Mesenchymal stem cell (in vitro differentiated cells and primary cell): ENCODE measurements at places on chromosomes 1 and 21.

- no peak for DNase-seq
Observed at GRCh38 chr1:67431156-67431765, 1.1 kb upstream of the SERBP1 start.

DNA sequence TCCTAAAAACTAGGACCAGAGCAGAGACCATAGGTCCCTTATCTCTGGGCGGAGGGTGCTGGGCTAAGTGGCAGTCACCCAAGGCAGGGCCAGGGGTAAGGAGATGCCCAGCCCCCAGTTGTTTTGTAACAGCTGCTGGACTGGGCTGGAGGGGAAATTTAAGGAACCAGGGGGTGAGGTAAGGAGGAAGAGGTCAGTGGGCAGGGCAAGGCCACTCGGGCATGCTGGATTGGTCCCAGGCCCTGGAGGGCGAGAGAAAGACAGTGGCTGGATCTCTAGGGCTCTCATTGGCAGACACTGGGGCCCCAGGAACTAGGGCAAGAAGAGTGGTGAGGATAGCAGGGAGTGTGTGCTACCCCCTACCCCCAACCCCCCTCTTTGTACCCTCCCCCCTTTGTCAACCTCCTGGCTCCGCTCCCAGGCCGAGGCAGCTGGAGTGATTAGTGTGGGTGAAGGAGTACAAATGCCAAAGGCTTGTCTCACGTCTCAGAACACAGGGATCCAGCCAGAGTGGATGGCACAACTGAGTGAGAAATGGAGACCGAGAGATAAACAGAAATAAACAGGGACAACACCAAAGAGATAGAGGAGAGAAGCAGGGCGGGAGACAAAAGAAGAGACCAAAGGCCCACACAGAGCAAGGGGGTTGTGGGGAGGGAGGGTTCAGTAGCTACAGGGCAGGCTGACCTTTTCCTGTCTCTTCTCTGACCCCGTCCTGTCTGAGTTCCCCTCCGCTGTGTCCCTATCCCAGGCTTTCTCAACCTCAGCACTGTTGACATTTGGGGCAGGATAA lies 20.5 kb upstream of the THRAP3 start:
- DNase-seq: peak; percentile 61

DNA sequence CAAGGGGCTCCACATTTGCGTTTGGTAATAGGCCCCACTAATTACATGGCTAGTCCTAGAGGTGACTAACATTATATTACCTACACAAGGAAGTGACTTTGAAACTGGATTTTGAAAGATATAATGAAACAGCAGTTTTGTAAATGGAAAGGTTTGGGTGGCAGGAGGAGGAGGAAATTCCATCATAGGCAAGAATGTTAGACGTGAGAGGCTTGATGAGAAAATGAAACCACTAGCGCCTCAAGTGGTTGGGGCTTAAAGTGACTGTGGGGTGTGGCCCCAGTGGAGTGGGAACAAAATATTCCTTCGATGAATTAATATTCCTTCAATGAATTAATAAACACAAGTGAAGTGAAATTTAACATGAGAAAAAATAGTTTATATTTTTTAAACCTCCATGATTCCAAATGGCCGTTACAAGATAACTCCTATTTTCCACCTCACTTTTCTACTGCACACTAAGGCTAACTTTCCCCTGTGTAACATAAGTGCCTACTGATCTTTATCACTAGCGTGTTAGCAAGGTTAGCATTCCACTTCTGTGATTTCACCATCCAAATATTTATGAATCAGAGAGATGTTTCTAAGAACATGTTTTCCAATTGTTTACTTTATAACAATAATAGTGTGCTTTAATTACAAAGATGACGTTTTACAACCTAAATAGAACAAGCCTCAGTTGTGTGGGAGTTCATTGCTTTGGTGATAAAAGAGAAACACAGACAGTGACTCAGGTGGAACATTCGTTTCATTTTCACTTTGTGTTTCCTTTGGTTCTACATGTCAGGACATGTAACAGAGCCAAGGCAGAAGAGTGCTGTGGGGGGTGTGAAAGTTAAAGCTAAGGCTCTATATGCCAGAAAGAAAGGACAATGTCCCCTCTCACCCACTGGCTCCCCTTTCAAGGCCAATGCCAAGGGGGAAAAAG lies 12.5 kb upstream of the ATF3 start:
- peak; percentile 100 for DNase-seq

DNA sequence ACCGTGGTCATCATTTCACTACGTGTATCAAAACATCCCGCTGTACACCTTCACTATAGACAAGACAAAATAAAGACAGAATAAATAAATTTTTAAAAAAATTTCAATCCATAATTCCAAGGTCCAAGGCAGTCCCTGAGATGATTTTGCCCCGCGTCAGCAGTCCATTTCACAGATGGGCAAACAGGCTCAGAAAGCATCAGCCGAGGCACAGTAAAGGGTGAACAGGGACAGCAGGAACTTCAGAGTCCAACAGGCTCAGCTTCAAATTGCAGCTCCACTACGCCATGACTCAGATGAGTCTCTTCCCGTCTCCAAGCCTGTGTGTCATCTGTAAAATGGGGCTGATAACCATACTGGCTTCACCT lies 15.0 kb downstream of the MATN1 start:
- DNase-seq: no peak

- no peak for DNase-seq
Observed at GRCh38 chr1:228279011-228279721, 71.3 kb downstream of the OBSCN start.

DNA sequence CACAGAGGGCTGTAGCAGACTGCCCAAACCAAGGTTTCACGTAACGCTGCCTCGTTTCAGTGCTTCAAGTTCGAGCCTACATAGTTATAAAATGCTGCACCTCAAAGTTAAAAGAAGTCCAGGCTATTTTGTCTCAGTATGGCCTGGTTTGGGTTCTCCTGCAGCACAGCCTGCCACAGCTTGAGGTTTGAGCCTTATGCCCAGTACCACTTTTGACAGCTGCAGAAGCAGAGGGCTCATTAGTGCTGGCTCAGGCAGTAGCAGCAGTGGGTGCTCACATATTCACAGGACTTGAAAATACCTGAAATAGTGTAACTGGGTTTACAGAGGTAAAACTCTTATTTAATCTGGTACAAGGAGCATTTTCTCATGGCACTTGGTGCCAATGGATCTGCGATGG lies 15.3 kb downstream of the SPATA46 start:
- no peak for DNase-seq

GRCh38 chr1:30532621-30533020 lies 190.8 kb downstream of the MATN1 start:
- DNase-seq: no peak

GRCh38 chr1:183110326-183110880 lies 75.7 kb upstream of the LAMC2 start:
- no peak for DNase-seq

DNA sequence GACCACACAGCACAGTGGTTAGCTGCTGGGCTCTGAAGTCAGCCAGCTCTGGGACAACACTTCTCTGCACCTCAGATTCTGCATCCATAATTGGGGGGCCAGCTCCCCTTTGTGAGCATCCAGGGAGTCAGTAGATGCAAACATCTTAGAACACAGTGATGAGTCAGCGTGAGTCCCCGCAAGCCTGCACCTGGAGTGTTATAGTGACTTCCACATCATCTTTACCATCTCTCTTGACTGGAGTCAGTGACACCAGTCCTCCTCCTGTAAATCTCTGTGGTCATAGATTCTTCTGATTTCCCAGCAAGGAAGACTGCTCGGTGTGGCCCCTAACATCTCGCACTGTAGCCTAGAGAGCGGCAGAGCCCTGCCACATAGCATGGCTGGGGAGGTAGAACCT lies 13.9 kb upstream of the EDN2 start:
- DNase-seq: no peak
